Uterine smooth muscle cell (primary cell): ENCODE measurements at places on chromosomes 12 and 14. TPM values are rescaled to one million over a fixed set of nuclear protein-coding genes. Genes with fewer than 3 reads are reported as not detected.

The TEX22 gene
- total RNA-seq: 0.11 and 0.25 TPM in 2 replicates

The MRPS35 gene
- total RNA-seq: 56.0 and 58.2 TPM in 2 replicates

The ZBTB42 gene
- 2.7 and 3.1 TPM in 2 replicates for total RNA-seq

The PYGL gene
- 85.3 and 114 TPM in 2 replicates for total RNA-seq
